Activated CD4-positive, CD25-positive, alpha-beta regulatory T cell (primary cell): ENCODE measurements at places on chromosomes 6 and 20.

DNA sequence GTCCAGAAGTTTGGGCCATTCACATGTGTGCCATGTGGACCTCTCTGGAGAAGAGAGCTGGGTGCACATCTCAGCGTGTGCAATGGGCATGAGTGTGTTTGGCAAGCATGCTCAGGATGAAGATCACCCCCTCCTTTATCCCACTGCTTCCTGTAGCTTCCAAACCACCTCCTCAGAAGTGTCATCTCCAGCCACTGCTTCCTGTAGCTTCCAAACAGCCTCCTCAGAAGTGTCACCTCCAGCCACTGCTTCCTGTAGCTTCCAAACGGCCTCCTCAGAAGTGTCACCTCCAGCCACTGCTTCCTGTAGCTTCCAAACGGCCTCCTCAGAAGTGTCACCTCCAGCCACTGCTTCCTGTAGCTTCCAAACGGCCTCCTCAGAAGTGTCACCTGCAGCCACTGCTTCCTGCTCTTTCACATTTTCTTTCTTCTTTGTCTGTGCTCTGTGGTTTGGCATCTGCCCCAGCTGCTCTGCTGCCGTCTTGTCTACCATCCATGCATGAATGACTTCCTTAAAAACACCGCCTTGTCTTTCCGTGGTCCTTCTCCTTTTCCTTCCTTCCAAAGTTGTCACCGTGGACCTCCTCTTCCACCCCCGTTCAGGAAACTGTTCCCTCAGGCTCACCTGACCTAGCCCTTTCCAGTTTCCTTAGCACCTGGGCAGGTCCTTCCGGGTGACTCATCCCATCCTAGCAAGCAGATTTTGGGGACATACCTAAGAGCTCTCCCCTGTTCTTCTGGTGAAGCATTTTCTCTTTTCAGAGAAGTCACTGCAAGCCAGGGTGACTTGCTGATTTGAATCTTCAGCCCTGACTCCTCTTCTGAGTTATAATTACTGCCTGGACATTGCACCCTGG, 43.5 kb upstream of the TIAM2 start:
- DNase-seq, result no peak

DNA sequence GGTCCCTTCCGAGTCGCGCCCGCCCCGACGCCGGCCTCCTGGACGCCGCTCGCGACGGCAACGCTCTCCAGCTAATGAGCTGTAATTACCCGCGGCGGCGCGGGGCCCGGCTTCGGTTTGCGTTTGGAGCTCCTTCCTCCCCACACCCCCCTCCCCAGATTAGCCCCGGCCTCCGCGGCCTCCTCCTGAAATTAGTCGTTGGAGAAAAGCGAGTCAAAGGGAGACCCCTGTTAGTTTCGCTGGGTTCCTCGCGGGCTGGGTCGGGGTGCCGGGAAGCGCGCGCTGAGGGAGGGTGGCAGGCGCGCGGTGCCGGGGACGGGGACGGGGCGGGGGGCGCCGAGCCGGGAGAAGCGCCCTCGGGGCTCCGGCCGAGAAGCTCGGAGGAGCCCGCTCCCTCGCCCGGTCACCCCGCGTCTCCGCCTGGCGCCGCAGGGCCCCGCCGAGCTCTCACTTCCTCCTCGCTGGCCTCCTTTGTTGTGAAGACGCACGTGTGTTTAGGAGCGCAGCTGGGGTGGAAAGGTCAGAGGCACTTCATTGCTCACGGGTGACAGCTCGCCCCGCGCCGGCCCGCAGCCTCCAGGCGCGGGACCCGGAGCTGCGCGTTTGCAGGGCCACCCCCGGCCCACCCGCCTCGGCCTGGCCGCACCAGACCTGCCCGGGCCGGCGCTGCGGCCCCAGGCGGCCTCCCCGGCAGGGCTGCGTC, 4.9 kb downstream of the FOXC1 start:
- DNase-seq, result no peak

GRCh38 chr6:112298021-112298745, 43.8 kb upstream of the LAMA4 start:
- no peak for DNase-seq

GRCh38 chr6:30787954-30788353, 43.6 kb upstream of the IER3 start:
- DNase-seq, result no peak

DNA sequence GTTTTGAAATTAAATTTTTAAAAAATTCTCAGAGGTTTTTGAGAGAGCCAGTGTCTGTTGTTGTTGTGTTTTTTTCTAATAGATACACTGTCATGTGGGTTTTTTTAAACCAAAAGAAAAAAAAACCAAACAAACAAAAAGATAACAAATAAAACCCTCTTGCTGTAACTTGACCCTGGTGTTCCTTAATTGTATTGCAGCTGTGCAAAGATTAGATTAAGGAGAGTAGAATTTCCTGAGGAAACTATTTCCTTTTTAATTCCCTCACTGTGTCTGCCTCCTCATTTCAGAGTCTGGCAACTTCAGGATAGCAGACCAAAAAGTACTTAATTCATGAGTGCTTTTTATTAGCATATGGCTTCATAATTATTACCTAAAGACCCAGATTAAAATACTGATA, 281.9 kb downstream of the EPM2A start:
- DNase-seq, result no peak

GRCh38 chr20:43571310-43571709, 12.5 kb downstream of the SGK2 start:
- no peak for DNase-seq

- DNase-seq, result no peak
These were observed 38.1 kb upstream of the UST start for GRCh38 chr6:148708707-148709106.

DNA sequence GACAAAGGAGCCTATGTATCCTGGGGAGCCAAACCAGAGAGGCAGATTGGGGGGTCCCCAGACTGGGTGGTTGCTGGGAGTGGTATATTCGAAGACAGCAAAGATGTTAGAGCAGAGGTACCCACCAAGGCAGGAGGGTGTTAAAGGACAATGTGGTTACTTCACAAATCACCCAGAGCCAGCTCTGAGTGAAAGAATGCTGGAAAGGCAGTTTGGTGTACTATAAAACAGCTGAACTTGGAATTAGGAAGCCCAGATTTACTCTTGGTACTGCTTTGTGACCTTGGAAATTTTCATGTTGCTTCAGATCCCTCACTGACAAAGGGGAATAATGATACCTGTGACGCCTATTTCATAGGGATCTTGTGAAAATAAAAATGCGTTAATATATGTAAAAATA, 121.6 kb downstream of the CD164 start:
- DNase-seq, result no peak

DNA sequence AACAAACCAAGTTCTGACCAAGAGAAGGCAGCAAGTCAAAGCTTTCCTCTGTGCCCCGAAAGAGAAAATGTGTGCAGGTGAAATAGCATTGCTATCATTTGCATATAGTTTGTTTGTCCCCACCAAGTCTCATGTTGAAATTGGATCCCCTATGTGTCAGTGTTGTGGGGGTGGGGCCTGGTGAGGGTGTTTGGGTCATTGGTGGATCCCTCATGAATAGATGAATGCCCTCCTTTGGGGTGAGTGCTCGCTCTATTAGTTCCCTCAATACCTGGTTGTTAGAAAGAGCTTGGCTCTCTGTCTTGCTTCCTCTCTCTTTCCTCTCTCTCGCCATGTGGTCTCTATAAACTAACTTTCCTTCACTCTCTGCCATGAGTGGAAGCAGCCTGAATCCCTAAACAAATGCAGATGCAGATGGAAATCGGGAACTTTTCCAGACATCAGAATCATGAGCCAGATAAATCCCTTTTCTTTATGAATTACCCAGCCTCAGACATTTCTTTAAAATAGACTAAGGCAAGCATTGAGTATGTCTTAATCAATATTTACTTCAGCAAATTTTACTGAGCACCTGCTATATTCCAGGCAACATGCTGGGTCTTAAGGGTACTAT, 43.8 kb upstream of the SYNDIG1 start:
- DNase-seq, result no peak

DNA sequence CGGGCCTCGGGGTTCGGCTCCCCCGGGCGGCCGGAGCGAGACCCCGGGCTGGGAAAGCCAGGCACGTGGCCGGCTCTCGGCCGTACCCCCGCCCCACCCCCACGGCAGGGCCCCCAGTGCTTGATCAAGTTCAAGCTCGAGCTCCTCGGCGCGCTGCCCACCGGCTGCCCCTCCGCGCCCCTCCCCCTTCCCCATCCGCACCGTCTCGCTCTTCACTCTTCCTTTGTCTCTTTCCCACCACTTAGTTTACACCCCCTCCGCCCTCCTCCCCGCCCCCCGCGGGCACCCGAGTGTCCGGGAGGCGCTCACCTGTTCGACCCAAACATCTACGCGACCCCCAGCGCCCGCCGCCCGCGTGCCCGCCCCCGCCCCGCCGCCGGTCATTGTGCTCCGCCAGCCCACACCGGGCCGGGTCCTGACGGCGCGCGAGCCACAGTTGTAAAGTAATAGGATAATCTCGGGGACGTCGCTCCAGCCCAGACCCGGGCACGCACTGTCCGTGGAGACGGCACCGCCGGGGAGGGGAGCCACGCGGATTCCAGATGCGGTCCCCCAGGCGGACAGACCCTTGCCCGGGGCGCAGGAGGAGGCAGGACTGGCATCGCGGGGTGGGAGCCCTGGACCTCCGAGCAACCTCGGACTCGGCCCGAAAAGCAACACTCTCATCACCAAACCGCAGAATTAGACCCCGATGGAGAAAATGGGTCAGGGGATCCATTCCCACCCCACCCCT, 100.7 kb downstream of the NOL4L start:
- DNase-seq, result no peak

- no peak for DNase-seq
These were observed 25.6 kb upstream of the NTSR1 start for GRCh38 chr20:62682912-62683517.

GRCh38 chr20:20548527-20549266, 163.7 kb downstream of the RALGAPA2 start:
- no peak for DNase-seq

DNA sequence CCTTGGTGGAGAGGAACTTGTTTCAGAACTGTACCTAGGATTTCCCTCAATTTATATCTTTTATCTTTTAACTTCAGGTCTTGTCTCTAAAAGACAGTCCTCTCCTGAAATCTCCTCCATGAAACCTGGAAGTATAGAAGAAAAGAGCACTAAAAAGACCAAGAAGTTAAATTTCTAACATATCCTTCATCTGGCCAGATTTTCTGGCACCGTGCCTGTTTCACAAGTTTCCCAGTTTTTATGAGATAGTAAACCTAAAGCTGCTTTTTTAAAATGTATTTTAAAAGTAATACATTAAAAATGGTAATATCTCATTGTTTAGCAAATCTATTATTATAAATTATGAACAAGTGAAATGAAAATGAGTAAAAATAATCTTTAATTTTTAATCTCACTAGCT, 348.3 kb upstream of the RSPO3 start:
- DNase-seq, result no peak

GRCh38 chr6:13834790-13835189, 20.4 kb upstream of the MCUR1 start:
- no peak for DNase-seq

GRCh38 chr20:10658051-10658823, 15.6 kb downstream of the JAG1 start:
- DNase-seq, result no peak

DNA sequence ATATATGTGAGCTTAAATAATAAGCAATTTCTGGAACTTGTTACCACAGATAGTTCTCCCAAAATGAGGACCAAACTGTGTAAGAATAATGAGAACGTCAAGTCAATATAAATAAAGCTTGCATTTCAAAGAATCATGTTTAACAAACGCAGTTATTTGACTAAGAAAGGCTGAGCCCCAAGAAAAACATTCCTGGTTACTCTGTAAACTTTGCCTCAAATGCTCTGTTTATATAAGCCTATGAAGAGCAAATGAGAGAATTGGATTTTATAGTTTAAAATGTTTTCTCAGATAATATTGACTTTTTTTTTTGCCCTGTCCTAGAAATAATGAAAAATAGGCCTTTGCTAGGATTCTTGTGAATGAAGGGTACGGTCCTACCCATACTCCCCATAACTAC, 81.3 kb downstream of the C6orf52 start:
- no peak for DNase-seq

GRCh38 chr20:34033903-34034302, 40.2 kb downstream of the RALY start:
- DNase-seq, result no peak

DNA sequence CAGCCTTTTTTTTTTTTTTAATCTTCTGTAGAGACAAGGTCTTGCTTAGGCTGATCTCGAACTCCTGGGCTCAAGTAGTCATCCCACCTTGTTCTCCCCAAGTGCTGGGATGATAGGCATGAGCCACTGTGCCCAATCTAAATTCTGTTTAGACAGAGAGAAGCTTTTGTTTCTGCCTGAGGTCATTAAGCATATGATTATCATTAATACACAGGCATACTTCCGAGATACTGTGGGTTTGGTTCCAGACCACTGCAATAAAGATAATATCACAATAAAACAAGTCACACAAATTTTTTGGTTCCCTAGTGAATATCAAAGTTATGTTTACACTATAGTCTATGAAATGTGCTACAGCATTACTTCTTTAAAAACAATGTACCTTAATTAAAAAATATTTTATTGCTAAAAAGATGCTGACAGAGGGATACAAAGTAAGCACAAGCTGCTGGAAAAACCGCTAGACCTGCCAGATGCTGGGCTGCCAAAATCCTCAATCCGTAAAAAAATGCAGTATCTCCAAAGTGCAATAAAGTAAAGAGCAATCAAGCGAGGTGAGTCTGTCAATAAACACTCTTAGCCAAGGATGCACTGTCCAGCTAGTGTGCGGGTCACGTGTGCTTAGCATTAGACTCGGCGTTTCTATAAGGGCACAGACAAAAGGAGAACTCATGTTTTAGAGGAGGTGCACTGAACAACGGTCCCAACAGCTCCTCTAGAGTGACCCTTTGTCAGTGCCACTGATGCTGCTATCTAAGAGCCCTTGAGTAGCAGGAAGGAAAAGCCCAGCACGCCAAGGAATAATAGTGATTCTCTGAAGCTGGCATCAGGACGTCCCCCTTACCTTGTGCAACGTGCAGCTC, 16.1 kb downstream of the TXNDC5 start:
- no peak for DNase-seq

GRCh38 chr20:48231253-48231930, 446.1 kb upstream of the SULF2 start:
- DNase-seq, result no peak

GRCh38 chr6:39777218-39777617, 15.0 kb upstream of the DAAM2 start:
- DNase-seq, result no peak
